NCI-H446 (cell line): ENCODE measurements at places on chromosomes 5 and 9.

DNA sequence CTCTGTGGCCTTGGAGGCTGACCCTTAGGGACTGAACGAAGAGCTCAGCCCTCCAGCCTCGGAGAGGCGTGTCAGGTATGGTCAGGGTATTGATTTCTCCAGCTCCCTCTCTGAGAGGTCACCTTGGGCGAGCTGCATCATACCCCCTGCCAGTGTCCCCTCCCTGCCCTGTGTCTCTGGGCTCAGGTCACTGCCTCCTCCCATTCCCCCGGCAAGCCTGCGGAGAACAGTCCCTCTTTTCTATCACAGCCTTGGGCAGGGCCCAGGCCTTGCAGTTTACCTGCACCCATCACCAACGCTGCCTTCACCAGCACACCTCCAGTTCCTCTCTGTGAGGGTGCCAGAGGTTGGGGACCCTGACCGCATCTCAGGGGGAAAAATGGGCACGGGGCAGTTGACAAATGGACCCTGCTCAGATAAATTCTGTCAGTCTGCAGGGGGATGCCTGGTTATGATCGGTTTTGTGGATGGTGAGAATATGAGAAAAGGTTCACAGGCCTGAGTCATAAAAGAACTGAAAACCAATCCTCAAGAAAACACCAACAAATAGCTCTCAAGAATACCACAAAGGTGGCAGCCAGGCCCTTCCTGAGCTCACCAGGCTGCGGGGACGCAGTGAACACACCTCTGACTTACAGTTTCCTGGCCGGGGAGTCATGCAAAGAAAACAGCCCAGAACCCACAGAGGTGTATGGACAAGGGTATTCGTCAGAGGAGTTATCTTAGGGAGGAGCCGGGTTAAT lies 24.7 kb upstream of the RXRA start:
- DNase-seq: no peak

DNA sequence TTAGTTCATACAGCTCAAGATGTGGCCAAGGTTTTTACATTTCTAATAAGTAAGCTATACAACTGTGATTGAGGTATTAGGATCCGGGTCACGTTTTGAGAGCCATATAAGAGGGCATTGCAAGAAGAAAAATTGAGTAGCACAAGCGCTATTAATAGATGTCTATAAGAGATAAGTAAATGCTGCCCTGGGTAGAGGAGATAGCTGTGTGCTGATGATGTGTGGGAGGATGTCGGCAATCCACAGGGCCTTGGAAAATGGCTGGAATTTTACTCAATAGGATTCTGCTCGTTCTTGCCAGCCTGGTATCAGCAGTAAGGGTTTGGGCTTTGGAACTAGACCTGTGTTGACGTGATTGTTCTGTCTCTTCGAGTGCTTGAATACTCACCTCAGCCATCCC lies 41.6 kb downstream of the CSF1R start:
- no peak for DNase-seq

DNA sequence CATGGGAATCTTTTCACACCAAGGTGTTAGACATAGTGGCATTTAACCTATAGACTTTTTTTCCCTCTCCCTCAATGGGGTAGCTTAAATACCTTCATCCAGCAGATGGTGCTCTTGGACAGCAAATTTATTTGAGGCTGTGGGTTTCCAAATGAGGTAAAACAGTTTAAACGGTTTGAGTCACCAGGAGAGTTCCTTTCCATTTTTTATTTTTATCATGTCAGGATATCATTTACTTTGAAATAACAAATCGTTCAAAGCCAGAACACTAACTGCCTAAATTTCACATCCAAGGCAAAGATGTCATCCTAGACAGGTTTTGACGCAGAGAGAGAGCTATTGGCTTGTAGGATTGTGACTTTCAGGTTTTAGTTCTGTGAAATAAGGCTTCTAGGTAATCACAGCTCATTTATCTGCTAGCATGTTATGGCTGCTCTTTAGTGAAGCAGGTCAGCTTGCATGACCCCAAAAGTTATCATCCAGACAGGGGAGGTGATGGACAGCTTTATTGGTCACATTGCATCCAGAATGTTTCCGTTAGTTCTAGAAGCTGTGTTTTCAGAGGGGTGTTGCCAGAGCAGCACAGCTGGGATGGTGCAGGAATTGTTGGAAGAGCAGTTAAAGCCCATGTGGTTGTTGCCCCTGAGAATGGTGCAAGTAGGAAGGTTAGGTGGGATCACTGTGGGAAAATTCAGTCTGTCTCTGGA lies 69.8 kb downstream of the KDM4C start:
- DNase-seq: peak; percentile 86

DNA sequence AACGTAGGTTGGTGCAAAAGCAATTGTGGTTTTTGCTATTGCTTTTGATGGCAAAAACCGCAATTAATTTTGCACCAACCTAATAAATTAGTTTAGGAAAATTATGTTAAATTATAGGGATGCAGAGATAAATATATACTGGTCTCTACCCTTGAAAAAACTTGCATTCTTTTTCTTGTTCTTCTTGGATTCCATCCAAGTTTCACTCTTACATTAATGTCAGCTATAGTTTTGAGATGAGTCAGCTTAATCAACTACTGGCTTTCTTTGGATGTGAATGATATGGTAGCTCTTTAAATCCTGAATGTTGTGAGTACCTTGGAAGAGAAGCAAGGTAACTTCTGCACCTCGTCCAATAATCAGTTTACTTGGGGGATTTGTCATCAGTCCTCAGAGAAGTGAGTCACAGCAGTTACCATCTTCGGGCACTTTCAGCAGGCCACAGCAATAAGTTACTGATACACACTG lies 549.0 kb upstream of the ZNF608 start:
- DNase-seq: no peak

DNA sequence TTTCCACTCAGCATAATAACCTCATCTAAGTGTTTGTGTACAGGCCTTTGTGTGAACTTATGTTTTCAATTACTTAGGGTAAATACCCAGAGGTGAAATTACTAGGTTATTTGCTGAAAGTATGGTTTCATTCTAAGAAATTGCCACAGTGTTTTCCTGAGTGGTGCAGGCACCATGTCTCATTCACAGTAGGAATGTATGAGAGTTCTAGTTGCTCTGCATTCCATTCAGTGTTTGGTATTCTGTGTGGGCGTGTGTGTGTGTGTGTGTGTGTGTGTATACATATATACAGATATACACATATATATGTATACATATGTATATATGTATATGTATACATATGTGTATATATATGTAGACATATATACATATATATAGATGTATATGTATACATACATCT lies 8.8 kb upstream of the SVEP1 start:
- no peak for DNase-seq

- DNase-seq: no peak
Measured at GRCh38 chr9:83239747-83240146, 176.8 kb upstream of the RASEF start.

DNA sequence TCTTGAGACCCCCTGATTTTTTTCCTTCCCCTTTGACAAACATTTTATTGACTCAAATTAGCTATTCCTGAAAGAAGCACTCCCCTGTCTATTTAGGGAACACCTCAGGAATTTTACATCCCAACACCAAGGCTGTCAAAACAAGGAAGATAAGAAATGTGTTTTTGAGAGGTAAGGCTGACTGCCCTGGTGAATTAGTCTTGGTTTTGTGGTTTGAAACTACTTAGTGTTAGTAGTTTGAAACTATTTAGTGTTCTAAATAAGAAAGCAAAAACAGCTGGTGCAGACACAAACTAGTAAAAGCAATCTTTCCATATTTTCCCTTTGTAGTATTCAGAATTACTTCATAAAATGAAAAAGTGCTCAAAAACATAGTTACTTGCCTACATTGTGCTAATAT lies 120.7 kb downstream of the PCSK1 start:
- DNase-seq: no peak

DNA sequence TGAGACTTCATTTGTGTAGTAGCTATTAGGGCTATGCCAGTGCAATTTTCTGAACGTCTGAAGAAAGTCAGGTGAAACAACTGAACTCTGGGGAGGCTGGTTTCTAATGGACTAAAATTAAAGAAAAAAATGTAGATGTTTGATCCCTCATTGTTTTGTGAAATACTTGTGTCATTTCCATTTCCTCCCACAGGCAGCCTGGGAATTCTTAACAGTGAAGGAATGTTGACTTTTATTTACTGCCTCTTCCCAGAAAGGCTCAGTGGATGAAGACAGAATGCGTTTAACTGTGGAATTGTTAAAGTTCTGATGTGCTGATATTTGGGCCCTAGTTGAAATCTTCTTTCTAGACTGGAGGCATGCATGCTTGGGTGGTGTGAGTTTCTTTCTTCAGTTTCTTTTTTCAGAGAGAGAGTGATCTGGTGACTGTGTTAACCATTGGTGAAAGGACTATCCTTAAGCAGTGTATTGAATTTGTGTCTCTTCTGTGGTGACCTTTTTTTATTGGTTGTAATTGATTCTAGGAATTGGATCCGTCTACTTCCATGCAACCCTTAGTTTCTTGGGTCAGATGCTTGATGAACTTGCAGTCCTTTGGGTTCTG lies 15.5 kb downstream of the ACER2 start:
- DNase-seq: no peak

DNA sequence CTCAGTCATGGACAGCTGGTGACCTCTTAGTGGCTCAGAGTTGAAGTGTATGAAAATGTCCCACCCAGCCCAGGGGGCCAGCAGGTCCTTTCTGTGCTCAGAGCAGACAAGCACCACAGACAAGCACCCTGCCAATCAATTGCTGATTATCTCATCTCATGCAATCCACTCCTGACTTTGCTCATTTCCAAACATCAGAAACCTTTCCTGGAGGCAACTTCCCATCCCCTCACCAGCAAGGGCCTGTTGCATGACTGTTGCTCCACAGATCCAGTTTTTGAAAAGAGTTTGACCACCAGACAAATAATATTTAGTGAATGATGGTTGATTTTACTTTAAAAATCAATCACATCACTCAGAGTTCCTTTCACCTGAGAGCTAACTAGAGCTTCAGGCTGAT lies 397.3 kb upstream of the KLF4 start:
- DNase-seq: no peak

DNA sequence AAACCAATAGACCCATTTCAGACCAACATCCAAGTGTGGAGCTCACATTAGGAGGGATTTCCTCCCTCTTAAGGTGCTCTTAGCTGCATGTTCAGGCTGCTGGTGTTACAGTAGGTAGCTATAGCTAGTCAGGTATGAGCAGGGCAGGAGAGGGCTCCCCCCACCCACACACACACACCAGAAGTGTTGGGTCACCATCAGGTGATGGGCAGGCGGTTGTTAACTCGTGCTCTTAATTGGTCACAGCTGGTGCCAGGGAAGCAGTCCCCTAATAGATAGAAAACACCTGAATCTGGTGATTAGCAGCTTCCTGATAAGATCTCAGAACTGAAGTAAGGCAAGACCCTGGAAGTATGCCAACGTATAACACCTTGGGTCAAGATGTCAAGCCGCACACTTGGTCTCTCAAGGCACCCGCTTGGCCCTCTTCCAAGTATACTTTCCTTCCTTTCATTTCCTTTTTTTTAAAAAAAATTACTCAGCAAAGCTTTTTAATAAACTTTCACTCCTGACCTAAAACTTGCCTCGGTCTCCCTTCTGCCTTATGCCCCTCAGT lies 532.4 kb downstream of the DNAH5 start:
- no peak for DNase-seq

GRCh38 chr5:91707521-91707841 lies 324.4 kb upstream of the ARRDC3 start:
- no peak for DNase-seq

DNA sequence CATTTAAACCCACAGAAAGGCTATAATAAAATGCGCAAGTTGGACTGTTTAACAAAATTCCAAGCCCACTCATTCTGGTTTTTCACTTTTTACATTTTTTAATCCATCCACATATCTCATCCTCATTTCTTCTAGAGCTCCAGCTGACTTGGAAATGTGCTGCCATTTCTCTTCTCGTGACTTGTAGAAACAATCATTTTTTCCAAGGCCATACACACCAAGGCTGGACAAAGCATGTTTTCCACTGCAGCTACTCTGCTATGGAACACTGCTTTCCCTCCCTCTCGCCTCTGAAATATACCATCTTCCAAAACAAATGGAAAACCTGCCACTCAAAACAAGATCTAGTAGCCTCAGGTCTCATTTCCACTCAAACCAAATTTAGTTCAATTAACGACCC lies 141.1 kb downstream of the ESM1 start:
- DNase-seq: no peak

GRCh38 chr5:110347781-110348180 lies 378.7 kb downstream of the TMEM232 start:
- DNase-seq: no peak

DNA sequence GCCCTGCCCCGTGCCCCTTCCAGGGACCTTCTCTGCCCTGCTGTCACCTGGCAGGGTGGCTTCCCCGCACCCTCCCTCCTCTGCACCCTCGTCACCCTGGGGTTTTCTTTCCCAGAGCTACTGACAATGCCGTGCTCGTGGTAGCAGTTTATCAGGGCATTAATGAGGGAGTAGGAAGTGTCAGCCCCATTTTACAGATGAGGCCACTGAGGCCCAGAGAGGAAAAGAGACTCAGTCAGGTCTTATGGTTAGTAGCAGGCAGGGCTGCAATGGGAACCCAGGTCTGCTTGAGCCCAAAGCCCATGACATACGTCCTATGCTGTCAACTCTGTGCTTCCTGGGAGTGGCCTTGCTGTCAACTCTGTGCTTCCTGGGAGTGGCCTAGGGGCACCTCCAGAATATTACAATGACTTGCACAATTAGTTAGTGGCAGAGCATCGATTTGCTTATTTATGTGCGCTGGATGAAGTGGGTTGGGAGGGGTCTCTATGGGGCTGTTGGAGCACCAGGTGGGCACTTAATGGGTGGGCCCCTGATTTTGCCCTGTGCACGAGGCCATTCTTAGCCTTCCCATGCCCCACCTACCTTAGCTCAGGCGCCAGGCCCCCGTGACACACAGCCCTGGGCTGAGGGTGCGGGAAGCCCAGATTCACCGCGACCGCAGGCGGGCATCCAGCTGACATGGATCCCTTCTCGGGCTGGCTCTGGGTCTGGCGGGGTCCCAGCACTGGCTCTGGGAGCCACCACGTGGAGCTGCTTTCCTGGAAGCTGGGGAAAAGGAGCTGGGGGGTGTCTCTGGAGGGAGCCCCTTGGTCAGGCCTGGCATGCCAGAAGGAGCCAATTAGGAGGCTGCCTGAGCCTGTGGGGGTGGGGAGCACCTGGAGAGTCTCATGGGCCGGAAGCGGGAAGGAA lies 82.0 kb upstream of the ORM1 start:
- no peak for DNase-seq

DNA sequence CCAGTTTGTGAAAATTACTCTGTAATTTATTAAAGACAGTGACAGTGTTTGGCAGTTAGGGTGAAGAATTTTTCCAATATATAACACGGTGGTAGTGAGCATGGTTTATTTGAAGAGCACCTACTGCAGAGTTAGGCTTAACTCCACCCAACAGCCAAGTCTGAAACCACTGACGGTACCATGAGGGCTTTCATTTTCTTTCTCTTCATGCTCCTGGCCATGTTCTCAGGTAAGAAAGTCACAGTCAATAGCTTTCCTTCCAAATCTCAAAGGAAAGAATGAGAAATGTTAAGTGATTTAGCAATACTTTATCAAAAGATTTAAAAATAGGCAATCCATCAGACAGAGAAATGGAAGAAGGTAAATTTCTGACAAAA lies at the start of gene MARCOL:
TSS of gene MARCOL (plus strand) at position 108 of the 377 bp plus-strand sequence. CDS start at position 181, 73 bp downstream.
- DNase-seq: no peak

- DNase-seq: no peak
Measured at GRCh38 chr9:108001237-108001636, 511.7 kb upstream of the KLF4 start.
